ENCODE measurements at places on chromosomes 5 and 9. TPM values are rescaled to one million over a fixed set of nuclear protein-coding genes. Genes with fewer than 3 reads are reported as not detected.

IFNB1 gene
- total RNA-seq = not detected

SLC45A2 gene
- total RNA-seq = not detected

TSPAN17 gene
- total RNA-seq = 41.3 TPM

LECT2 gene
- not detected for total RNA-seq

C5orf58 gene
- total RNA-seq = not detected

Measured in endothelial cell of coronary artery (primary cell).